ENCODE measurements at places on chromosomes 11 and 22.
A peak's percentile ranks its signal among the peaks of the same experiment; 100 is the strongest.

DNA sequence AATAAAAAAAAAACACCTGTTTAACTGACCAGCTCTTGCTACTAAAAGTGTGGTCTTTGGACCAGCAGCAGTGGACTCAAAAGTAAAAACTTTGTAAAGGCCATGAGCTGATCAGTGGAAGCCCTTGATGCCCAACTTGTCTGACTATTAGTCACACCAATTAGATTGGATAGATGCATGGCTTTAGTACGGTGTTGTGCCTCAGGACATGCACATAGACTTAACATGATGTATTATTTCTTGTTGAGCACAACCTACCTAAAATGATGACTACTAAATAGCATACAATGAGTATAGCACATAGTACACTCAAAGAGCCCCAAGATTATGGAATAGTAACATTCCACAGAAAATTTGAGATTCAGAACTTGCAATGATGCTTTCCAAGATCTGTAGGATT is 95.1 kb upstream of the FIBIN start:
- DNase-seq, result no peak

GRCh38 chr11:96254087-96254486 is 88.9 kb downstream of the MAML2 start:
- DNase-seq, result peak; percentile 86

DNA sequence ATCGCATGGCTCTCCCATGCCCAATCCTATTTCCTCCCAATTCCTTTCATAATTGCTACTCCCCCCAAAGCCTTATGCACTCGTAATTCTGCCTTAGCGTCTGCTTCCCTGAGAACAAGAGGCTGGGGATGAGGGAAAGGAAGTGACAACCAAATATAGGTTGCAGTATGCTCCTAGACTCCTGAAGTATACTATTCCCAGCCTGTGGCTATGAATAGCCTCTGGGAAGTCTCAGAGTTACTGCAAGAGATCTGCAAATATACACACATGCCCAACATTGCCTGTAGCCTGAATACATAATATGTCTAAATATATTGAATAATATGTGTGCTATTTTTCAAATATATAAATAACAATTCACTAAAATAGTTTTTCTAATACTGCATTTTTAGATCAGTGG is 96.1 kb upstream of the CD44 start:
- DNase-seq, result no peak

DNA sequence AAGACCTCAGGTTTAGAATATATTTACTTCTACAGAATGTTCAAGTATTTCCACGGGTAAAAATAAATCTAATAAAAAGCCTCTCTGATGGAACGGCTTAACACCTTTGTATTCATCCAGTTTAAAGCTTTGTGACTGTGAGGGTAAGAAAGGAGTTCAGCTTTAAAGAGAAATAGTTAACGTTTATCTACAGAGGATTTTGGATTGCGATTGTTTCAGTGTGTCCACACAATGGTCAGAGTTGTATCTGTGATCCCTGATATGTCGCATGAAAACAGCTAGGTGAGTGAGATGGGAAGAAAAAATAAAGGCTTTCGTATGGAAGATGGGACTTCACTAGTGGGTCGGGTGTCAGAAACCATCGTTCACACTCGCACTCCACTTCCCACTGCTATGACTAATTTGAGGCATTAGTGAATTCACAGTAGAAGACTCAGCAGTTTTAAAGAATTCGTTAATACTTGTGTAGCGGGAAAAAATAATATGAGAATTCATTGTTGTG is 1.6 kb downstream of the APLP2 start:
- no peak for DNase-seq

DNA sequence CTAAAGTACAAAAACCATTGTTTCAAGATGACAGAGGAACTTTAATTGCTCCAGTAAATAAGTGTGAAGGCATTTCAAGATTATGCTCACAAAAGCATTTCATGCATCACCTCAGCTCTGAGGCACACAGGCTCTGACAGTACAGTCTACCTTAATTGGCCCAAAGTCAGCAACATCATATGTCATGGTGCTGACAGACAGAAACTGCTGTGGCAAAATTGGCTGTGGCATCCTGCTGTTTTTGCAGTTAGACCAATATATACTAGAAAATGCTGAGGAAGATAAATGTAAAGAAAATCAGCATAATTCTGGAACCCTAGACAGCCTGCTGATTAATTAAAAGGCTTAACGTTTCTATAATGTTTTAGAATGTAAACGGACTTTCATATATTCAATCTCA is 34.9 kb upstream of the PPP2R1B start:
- peak; percentile 14 for DNase-seq

- no peak for DNase-seq
Measured at GRCh38 chr11:10608584-10608983, 40.1 kb upstream of the LYVE1 start.

DNA sequence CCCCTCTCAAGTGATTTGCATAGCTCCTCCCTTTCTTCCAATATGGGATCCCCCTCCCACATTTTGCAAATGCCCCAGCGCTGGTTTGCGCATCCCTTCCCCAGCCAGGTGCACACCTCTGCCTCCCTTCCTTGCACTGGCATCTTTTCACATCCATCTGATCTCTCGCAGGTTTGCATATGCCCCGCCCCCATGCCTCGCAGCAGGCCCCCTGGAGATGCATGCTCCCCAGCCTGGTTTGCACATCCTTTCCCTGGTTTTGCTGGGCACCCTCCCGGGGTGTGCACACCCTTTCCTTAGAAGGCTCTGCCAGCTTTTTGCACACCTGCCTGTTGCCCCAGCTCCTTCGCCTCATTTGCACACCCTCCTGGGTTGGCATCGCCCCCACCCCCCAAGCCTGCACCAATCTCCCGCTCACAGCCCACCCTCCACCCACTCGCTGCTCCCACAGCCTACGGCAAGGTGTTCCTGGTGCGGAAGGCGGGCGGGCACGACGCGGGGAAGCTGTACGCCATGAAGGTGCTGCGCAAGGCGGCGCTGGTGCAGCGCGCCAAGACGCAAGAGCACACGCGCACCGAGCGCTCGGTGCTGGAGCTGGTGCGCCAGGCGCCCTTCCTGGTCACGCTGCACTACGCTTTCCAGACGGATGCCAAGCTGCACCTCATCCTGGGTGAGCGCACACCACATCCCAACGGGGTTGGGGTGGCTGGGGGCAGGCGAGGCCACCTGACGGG is 917 bp downstream of the RPS6KA4 start:
- peak; percentile 38 for DNase-seq

DNA sequence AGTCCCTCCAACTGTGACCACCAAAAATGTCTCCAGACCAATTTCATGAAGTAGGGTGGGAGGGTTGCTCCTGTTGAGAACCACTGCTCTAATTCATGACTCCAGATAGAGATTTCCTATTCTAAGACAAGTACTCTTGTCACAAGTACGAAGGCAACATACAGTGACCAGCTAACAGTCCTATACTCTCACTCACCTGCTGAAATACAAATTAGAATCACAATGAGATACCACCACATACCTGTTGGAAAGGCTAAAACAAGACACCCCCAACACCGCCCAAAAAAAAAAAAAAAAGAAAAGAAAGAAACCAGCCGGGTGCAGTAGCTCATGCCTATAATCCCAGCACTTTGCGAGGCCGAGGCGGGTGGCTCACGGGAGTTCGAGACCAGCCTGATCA is 310.5 kb downstream of the SWAP70 start:
- no peak for DNase-seq

DNA sequence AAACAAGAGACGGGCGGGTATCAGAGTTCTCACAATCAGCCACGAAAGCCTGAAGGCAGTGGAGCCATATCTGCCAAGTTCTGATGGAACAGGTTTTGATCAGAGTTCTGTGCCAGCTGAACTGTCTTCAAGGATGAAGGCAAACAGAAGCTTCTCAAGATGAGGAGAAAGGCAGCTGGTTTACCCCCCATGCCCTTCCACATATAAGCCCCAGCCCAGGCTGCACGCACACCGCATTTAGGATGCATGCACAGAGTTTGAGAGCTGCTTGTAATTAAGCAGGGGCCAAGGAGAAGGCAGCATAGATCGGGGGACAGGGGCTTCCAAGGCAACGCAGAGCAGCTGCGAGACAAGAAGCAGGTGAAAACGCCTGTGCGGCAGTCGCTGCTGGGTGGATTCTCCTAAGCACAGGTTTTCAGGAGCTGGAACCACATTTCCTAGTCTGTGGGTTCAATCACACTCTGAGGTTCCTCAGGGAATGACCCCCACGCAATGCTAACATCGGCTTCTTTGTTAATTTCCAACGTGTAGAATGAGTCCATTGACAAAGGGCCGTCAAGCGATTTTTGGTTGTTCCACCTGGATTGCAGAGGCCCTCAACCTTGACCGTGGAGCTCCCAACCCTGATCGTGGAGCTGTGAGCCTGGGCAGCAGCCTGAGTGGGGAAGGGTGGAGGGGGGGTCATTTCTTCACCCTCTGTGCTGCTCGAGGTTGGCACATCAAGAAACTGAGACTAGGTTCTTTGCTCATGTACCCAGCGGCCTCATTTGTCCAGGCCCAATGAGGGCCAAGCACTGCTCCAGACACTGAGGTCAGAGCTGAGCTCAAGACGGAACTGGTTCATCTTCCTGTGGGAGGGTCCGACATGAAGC is 81.7 kb upstream of the SHISAL1 start:
- DNase-seq, result peak; percentile 38

All from islet precursor cell (in vitro differentiated cells).